ENCODE measurements at places on chromosomes 13 and 19. TPM values are rescaled to one million over a fixed set of nuclear protein-coding genes. Genes with fewer than 3 reads are reported as not detected.
A peak's percentile ranks its signal among the peaks of the same experiment; 100 is the strongest.

C1QTNF9B gene
- not detected for total RNA-seq

ACTMAP gene
- total RNA-seq: 7.0 TPM

CGB8 gene
- not detected for total RNA-seq

UNC13A gene
- total RNA-seq: 0.10 TPM

GDF15 gene
- not detected for total RNA-seq

DNA sequence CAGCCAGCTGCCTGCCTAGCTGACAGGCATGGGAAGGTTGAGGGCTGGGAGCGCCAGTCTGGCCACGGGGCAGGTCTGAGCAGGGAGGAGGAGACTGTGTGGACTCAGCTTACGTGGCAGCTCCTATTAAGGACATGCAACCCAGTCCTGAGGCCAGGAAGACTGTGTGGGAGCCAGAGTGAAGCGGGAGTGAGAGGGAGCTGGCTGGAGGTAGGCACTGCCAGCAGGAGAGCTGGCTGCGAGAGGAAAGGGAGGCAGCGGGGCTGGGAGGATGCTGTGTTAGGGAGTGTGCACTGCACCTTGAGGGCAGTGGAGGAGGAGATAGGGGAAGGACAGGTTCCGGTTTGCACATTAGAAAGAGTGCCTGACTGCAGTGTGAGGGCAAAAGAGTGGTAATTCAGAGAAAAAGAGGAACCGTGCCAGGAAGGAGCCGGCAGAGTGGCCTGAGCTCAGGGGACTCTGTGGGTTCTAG is 99.2 kb downstream of the SLC7A1 start:
- H3K27ac ChIP-seq: peak overlapping the region; percentile 9
- DNase-seq: no peak
- H3K36me3 ChIP-seq: no peaks in the 10 kb centered on the region
- peaks cover 28% of the 10 kb centered on the region for H3K27me3 ChIP-seq

DNA sequence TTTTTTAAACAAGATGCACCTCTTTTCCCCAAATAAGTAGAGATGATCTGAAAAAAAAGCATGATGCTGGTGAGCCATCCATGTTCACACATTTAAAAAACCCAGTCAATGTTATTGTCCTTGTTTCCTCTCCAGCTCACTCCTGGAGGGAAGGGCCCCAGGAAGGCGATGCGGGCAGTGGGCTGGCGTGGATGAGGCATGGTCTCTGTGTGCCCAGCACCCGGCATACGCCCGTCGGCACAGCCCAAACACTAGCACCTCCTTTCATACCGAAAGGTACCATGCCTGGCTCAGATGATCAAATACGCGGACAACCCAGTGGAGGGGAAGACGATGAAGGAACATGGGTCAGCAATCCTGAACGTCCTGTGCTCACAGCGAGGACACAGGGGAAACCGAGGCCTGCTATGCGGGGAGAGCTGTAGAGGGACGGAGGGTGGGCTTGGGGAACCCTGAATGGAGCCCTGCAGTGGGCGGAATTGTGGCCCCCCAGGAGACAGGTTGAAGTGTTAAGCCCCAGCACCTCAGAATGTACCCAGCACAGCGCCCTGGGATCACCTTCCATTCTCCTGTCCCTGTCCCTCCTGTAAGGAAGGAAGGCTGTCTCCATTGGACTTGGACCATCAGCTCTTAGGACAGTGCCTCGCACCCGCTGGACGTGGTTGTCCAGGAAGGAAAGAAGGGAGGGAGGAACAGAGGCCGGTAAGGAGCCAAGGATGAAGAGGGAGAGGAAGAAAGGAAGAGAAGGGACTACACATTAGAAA is 49.4 kb downstream of the SOX1 start:
- H3K4me3 ChIP-seq: no peak overlapping the region
- no peaks in the 10 kb centered on the region for H3K4me1 ChIP-seq
- no peaks in the 10 kb centered on the region for H3K36me3 ChIP-seq
- H3K27ac ChIP-seq: no peak overlapping the region
- peaks cover 62% of the 10 kb centered on the region for H3K27me3 ChIP-seq
- DNase-seq: no peak

DNA sequence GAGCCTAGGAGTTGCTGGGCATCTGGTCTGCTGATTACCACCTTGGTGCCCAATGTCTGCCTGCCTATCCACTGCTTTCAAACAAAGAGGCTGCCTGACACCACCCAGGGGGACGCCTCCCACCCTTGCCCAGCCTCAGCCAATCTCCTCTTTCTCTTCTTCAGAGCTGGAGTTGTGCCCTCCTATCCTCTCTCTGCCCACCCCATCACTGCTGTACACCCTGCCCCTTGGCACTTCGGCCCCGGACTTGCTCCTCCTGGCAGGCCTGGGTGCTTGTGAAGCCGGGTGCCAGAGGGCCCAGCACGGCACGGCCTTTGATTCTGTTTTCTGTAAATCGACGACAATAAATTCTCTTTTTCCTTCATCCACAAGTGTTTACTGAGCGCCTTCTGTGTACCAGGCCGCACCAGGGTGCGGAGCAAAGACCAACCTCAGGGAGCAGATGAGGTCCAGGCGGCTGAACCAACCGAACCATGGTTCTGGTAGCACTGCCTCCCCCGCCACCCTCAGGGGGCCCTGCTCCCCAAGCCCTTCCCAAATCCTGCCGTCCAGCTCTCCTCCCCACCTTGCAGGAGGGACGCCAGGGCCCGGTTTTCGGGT is 5.0 kb downstream of the RNF225 start:
- no peak overlapping the region for H3K27ac ChIP-seq
- H3K27me3 ChIP-seq: no peaks in the 10 kb centered on the region
- no peak for DNase-seq
- H3K4me1 ChIP-seq: peaks cover 20% of the 10 kb centered on the region

GRCh38 chr13:41177616-41178015 is 16.8 kb downstream of the KBTBD7 start:
- no peak for DNase-seq
- H3K4me1 ChIP-seq: no peaks in the 10 kb centered on the region
- H3K36me3 ChIP-seq: peaks cover 2% of the 10 kb centered on the region
- H3K27me3 ChIP-seq: no peaks in the 10 kb centered on the region
- H3K4me3 ChIP-seq: no peak overlapping the region

- no peak overlapping the region for H3K4me3 ChIP-seq
- no peaks in the 10 kb centered on the region for H3K4me1 ChIP-seq
- DNase-seq: no peak
- H3K27ac ChIP-seq: no peak overlapping the region
- no peaks in the 10 kb centered on the region for H3K36me3 ChIP-seq
Measured at GRCh38 chr13:113354831-113355610, 8.9 kb downstream of the GRTP1 start.

- H3K4me3 ChIP-seq: no peak overlapping the region
- H3K27me3 ChIP-seq: peaks cover 21% of the 10 kb centered on the region
- no peaks in the 10 kb centered on the region for H3K36me3 ChIP-seq
- H3K4me1 ChIP-seq: no peaks in the 10 kb centered on the region
- H3K27ac ChIP-seq: no peak overlapping the region
- no peak for DNase-seq
Measured at GRCh38 chr13:39565036-39565949, 37.7 kb downstream of the LHFPL6 start.

DNA sequence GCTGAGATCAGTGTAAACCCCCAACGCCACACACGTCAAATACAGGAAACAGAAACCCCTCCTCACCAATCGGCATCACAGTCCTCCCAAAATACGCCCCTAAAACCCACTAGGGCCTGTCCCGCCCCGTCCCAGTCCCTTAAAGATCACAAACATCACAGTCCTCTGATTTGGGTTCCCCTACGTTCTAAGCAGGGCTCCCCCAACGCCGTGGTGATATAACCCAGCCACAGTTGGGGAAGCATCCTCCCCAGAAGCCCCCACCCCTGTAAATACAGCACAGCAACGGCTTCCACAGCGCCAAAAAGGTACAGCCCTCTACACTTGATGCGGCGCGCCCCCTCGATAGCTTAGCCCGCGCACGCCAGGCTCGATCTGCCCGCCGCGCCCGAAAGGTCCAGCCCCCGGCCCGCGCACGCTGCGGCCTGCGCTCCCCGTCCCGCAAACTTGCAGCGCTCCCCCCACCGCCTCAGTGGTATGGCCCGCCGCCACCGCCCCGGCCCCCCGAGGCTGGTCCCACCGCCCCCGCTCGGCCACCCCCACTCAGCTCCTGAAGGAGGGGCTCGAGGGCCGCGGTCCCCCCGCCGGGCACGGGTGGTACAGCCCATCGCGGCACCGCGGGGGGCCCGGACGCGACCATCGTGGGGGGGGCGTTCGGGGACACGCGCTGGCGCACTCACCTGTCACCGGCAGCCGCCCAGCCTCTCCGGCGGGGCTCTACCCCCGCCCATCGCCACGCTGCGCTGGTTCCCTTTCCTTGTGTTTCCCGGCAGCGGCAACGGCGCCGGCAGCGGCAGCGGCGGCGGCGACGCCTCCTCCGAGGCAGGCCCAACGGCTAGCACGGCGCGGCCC is at the start of gene AKT2:
Gene AKT2 (minus strand): TSS at position 845 of the 852 bp plus-strand sequence. CDS start 20,078 bp downstream, outside the sequence.
- peak; percentile 92 for DNase-seq
- peaks cover 60% of the 10 kb centered on the region for H3K4me1 ChIP-seq
- H3K4me3 ChIP-seq: peak within 1 kb of the TSS; percentile 92
- no peaks in the 10 kb centered on the region for H3K36me3 ChIP-seq

- no peak for DNase-seq
- H3K4me3 ChIP-seq: no peak overlapping the region
- H3K36me3 ChIP-seq: peaks cover 27% of the 10 kb centered on the region
- no peaks in the 10 kb centered on the region for H3K27me3 ChIP-seq
Measured at GRCh38 chr19:16153582-16154336, 10.3 kb downstream of the HSH2D start.

DNA sequence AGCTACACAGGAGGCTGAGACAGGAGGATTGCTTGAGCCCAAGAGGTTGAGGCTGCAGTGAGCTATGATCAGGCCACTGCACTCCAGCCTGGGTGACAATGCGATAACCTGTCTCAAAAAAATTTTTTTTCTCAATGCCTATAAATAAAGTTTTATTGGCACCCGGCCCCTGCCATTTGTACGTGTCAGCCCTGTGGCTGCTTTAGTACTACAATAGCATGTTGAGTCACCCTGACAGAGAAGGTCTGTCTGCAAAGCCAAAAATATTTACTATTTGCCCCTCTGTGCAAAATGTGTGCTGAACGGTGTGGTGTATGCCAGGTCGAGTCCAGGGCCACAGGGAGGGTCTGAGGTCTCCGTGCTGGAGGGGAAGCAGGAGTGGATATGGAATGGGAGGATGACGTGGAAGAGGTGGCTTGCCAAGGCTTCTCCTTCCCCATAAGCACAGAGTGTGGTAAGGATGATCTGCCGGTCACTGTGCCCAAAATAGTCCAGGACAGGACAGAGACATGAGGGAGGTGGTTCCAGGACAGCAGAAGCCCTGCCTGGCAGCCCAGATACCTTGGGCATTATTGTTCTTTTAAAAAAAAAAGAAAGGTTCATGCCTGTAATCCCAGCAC is 10.0 kb downstream of the NMRK2 start:
- no peaks in the 10 kb centered on the region for H3K4me1 ChIP-seq
- DNase-seq: no peak
- no peaks in the 10 kb centered on the region for H3K36me3 ChIP-seq
- H3K27ac ChIP-seq: peak overlapping the region; percentile 24
- H3K27me3 ChIP-seq: no peaks in the 10 kb centered on the region

DNA sequence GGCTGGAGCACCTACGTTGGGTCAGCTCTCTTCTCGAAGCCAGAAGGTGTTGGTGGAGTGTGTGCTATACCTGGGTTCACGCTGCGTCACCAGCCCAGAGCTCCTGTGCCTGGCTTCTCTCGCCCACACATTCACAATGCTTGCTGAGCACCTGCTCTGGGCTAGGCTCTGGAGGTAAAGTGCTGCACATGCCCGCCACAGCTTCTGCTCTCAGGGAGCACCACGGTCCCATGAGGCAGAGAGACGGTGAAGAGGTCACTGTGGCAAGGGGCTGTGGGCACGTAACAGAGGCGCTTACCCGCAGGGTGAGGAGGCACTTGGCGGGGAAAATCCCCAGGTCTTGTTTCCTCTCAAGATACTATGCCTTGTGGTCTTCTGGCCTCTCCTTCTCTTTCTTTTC is 174.2 kb downstream of the TEX29 start:
- no peaks in the 10 kb centered on the region for H3K36me3 ChIP-seq
- no peaks in the 10 kb centered on the region for H3K4me1 ChIP-seq
- H3K27ac ChIP-seq: no peak overlapping the region
- H3K27me3 ChIP-seq: no peaks in the 10 kb centered on the region
- DNase-seq: no peak

All from naive thymus-derived CD8-positive, alpha-beta T cell (primary cell).